Activated naive CD8-positive, alpha-beta T cell treated with anti-CD3 and anti-CD28 coated beads, Interleukin-2, amount 10 ng/mL, durations not matched to agents 7 days and 5 days (primary cell): ENCODE measurements at places on chromosomes 3 and 15. TPM values are rescaled to one million over a fixed set of nuclear protein-coding genes. Genes with fewer than 3 reads are reported as not detected.

DNA sequence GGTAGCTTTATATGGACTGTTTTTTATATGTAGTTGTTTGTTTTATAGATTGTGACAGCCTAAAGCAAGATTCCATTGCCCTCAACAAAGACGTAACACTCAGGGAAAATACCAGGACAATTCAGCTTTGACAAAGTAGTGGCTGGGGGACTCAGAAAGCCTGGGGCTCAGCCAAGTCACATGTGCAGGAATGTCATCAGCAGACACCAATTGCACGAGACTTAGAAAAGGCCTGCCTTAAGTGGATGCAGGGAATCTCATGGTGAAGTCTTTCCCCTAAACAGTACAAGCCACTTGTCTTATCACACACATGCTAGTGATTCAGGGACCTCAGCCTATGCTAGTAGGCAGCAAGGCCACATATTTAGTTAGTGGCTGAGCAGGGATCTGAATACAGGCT lies 381.8 kb upstream of the THBS1 start:
- H3K27ac ChIP-seq: no peak overlapping the region
- DNase-seq: no peak
- H3K27me3 ChIP-seq: peaks cover 12% of the 10 kb centered on the region
- no peak overlapping the region for H3K4me3 ChIP-seq

DNA sequence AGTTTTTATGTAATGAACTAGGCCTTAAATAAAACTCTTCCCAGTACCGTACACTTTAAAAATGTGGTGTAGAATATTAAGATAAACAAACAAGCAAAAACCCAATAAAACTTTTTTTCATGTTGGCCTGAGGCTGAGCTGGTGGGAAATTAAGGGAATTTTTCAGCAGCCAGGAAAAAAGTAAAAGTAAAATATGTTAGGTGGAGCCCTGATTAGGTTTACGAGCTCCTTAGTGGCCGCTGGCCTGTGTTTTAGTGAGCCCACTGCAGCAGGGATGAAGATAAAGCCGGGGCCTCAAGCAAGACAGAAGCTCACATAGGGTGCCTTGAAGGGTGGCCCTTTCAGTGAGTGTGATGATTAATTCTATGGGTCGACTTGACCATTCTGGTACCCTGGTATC lies 16.1 kb upstream of the ARL14 start:
- no peaks in the 10 kb centered on the region for H3K36me3 ChIP-seq
- no peaks in the 10 kb centered on the region for H3K4me1 ChIP-seq
- H3K27ac ChIP-seq: no peak overlapping the region
- peaks cover 12% of the 10 kb centered on the region for H3K27me3 ChIP-seq
- no peak for DNase-seq

Gene INSYN1
- not detected for total RNA-seq

Gene CLDN16
- total RNA-seq: not detected

DNA sequence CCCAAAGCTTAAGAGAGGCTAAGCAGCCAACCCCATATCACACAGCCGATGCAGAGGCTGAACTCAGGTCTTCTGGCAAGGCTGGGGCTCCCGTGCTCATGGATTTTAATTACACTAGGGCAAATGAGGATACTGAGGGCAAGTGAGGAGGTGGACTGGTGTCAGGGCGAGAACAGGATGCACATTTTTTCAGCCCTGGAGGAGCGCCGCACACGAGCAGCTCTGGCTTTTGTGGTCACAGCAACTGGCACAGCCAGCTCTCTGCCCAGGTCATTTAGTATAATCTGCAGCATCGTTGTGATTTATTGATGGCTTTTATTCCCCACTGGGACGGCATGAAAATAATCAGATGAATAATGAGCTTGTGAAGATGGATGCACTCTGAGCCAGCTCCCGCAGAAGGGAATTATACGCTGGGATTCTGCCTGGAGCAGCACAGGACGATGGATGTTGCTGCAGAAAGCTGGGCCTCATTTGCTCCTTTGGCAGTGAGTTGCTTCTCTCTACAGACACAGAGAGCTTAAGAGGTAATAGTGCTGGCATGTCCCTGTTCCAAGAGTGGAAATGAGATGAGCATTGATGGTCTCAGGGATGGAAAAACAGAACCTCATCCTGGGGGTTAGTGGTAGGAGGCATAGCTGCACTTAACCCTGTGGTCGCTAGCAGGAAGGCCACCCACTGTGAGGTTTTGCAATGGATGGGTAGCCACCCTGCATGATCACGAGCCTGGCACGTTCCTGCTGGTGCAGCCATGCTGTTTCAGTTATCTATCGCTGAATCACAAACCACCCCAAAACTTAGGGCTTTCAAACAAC lies 135.4 kb downstream of the UACA start:
- H3K4me1 ChIP-seq: peaks cover 21% of the 10 kb centered on the region
- no peak for DNase-seq
- H3K27me3 ChIP-seq: peaks cover 30% of the 10 kb centered on the region
- no peak overlapping the region for H3K27ac ChIP-seq
- H3K4me3 ChIP-seq: no peak overlapping the region

Gene ADAMTS9
- total RNA-seq: not detected

Gene TEX55
- not detected for total RNA-seq

DNA sequence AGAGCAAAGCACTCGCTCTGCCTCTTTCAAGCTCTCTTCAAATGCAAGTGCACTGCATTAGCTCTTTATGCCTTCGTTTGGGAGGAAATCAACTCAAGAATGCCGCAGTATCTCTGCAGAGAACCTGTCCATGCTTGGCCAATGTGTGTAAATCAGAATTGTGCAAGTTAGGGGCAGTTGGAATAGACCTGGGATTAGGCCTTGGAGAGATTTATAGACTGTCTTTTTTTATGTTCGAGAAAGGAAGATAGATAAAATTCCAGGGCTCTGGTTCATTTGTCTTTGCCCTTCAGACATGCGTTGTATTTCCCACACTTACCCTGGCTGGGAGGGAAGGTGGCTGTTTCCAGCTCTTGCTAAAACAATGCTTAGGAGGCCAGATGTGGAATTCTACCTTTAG lies 163.7 kb downstream of the MOBP start:
- no peak overlapping the region for H3K4me3 ChIP-seq
- H3K4me1 ChIP-seq: no peaks in the 10 kb centered on the region
- no peak overlapping the region for H3K27ac ChIP-seq

GRCh38 chr15:35167675-35168074 lies 82.6 kb upstream of the NANOGP8 start:
- H3K36me3 ChIP-seq: no peaks in the 10 kb centered on the region
- H3K27me3 ChIP-seq: peaks cover 3% of the 10 kb centered on the region
- DNase-seq: no peak
- H3K4me1 ChIP-seq: no peaks in the 10 kb centered on the region

Gene SPINK8
- total RNA-seq: not detected

- H3K27ac ChIP-seq: no peak overlapping the region
- peaks cover 32% of the 10 kb centered on the region for H3K4me1 ChIP-seq
- DNase-seq: no peak
- peaks cover 12% of the 10 kb centered on the region for H3K36me3 ChIP-seq
- H3K4me3 ChIP-seq: no peak overlapping the region
- no peaks in the 10 kb centered on the region for H3K27me3 ChIP-seq
Measured at GRCh38 chr3:134483195-134483900, 2.4 kb downstream of the ANAPC13 start.

DNA sequence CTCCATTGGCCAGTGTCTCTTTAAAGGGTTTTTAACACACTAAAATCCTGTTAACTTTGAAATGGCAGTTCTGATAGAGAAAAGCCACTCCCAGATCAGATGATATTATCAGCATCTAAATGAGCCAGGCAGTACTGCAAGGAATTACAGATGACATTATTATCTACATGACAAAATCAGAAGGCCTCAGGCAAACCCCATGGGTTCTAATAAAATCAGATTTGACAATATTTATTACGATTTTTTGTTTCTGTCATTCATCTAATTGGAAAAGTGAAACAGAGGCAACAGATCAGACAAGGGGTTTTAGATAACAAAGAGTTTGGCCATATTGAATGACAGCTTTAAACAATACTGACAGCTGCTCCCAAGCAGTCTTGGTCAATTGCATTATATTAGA lies 112.7 kb downstream of the FEZF2 start:
- no peaks in the 10 kb centered on the region for H3K36me3 ChIP-seq
- no peak for DNase-seq
- no peak overlapping the region for H3K4me3 ChIP-seq
- no peaks in the 10 kb centered on the region for H3K27me3 ChIP-seq

- peaks cover 25% of the 10 kb centered on the region for H3K36me3 ChIP-seq
- H3K27me3 ChIP-seq: no peaks in the 10 kb centered on the region
- no peak overlapping the region for H3K4me3 ChIP-seq
- DNase-seq: peak; percentile 58
- H3K27ac ChIP-seq: no peak overlapping the region
- H3K4me1 ChIP-seq: peaks cover 42% of the 10 kb centered on the region
Measured at GRCh38 chr3:51389423-51390183, 1.5 kb upstream of the RBM15B start.

Gene RHOV
- not detected for total RNA-seq

Gene SRGAP3
- 5.5 TPM for total RNA-seq

- peaks cover 2% of the 10 kb centered on the region for H3K4me1 ChIP-seq
- H3K27ac ChIP-seq: no peak overlapping the region
- DNase-seq: no peak
- H3K27me3 ChIP-seq: peaks cover 19% of the 10 kb centered on the region
Measured at GRCh38 chr15:45393851-45394250, 15.5 kb upstream of the GATM start.

GRCh38 chr15:68768321-68768720 lies 52.4 kb downstream of the ANP32A start:
- no peak overlapping the region for H3K27ac ChIP-seq
- H3K27me3 ChIP-seq: peaks cover 18% of the 10 kb centered on the region
- H3K4me1 ChIP-seq: peaks cover 2% of the 10 kb centered on the region

DNA sequence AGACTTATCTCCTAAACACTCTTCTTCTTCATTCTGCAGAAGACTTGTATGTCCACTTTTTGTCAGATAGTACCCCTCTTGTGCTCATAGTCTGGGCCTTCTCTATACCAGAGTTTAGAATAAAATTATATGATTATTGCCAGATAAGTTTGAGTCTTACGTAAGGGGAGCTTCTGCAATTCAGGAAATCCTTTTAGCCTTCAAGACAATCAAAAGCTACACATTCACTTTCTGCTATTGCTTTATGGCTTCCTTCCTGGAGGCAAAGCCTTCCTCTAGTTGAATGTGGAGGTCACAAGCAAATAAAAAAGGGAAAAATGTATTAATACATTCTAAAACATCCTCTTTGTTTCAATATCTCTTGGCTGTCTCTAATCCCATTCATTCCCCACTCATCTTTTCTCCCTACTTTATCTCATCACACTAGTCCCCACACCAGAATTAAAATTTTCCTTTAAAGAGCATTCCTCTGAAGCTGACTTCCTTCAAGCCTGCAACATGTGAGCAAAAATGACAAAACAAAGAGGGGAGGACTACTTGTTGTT lies 186.8 kb downstream of the CPNE4 start:
- no peaks in the 10 kb centered on the region for H3K27me3 ChIP-seq
- H3K4me3 ChIP-seq: no peak overlapping the region
- no peaks in the 10 kb centered on the region for H3K36me3 ChIP-seq
- H3K4me1 ChIP-seq: no peaks in the 10 kb centered on the region
- H3K27ac ChIP-seq: no peak overlapping the region

Gene LDHAL6B
- not detected for total RNA-seq

- peaks cover 13% of the 10 kb centered on the region for H3K36me3 ChIP-seq
- peaks cover 6% of the 10 kb centered on the region for H3K27me3 ChIP-seq
- no peak overlapping the region for H3K4me3 ChIP-seq
- no peak for DNase-seq
Measured at GRCh38 chr3:196546537-196546936, 21.8 kb downstream of the WDR53 start.

DNA sequence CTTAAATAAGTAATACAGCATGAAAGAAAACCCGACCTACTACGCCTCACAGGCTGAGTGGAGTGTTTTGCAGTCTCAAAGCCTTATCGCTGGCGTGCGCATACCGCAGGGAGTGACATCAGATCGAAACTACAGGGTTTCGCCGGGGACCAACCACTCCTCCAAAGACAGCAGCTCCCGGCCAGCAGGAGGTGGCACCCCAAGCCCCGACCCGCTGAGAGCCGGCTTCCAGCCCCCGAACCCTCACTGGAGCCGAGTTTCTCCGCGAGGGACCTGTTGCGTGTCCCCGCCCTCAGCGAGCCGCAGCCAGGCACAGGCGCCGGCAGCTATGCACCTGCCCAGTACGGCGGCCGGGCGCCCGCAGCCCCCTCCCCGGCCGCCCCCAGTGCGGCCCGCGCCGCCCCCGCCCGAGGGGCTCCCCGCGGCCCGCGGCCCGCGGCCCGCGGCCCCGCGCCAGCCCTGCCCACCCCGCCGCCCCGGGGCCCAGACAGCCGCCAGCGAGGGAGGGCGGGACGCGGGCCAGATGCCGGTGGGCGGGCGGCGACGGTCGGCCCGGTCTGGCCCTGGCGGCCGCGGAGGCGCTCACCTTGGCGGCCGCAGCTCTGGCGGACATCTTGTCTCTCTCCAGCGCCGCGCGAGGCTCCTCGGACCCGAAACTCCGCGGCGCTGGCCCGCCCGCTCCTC lies 710 bp downstream of the TJP1 start:
- no peak overlapping the region for H3K27ac ChIP-seq
- DNase-seq: peak; percentile 44
- no peaks in the 10 kb centered on the region for H3K36me3 ChIP-seq
- peaks cover 77% of the 10 kb centered on the region for H3K27me3 ChIP-seq
- peaks cover 14% of the 10 kb centered on the region for H3K4me1 ChIP-seq

Gene PLOD2
- 0.14 TPM for total RNA-seq

DNA sequence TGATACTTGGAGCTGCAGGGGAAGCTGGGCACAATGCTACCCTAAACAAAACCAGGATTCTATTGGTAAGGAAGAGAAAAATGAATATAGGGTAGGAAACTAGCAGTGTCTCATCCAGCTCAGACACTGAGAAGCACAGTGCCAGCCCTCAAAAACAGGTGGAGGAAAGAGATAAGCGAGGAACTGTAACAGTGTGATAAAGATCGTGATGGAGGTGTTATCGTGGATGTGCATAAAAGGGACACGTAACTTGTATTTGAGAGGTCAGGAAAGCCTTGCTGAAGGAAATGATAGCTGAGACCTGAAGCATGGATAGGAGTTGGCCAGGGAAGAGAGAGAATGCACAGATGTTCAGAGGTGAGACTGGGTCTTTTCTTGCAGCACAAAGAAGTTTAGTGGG lies 27.4 kb downstream of the MIX23 start:
- peaks cover 6% of the 10 kb centered on the region for H3K4me1 ChIP-seq
- H3K27ac ChIP-seq: no peak overlapping the region
- peaks cover 8% of the 10 kb centered on the region for H3K36me3 ChIP-seq
- DNase-seq: no peak
- H3K27me3 ChIP-seq: no peaks in the 10 kb centered on the region

GRCh38 chr15:95822961-95823360 lies 507.5 kb upstream of the NR2F2 start:
- H3K4me3 ChIP-seq: no peak overlapping the region
- no peaks in the 10 kb centered on the region for H3K36me3 ChIP-seq
- H3K27ac ChIP-seq: no peak overlapping the region

GRCh38 chr3:44862226-44862637 lies 520 bp downstream of the TMEM42 start:
- no peak for DNase-seq
